ENCODE measurements at places on chromosomes 2 and 18. TPM values are rescaled to one million over a fixed set of nuclear protein-coding genes. Genes with fewer than 3 reads are reported as not detected.

Gene WNT6
- 23.3 TPM for total RNA-seq

Gene PAX8
- 1.2 TPM for total RNA-seq

Gene RNF125
- total RNA-seq, result 8.5 TPM

Gene AFF3
- 14.2 TPM for total RNA-seq

Gene TCF7L1
- 26.9 TPM for total RNA-seq

Gene FBXO48
- total RNA-seq, result 2.1 TPM

Gene UBE2E3
- 64.9 TPM for total RNA-seq

Gene IL1RL2
- total RNA-seq, result not detected

Gene ASPRV1
- total RNA-seq, result 5.6 TPM

Gene KCNS3
- total RNA-seq, result 16.9 TPM

Gene MARCHF4
- total RNA-seq, result not detected

Gene INHA
- total RNA-seq, result 0.53 TPM

Gene FHOD3
- 33.3 TPM for total RNA-seq

Gene MRPL33
- 70.5 TPM for total RNA-seq

Gene CELF4
- total RNA-seq, result 0.45 TPM

Gene G6PC2
- not detected for total RNA-seq

Gene SPHKAP
- not detected for total RNA-seq

Gene SLC35F6
- 27.6 TPM for total RNA-seq

Gene DAW1
- not detected for total RNA-seq

Gene DCC
- total RNA-seq, result not detected

Gene FAM210A
- total RNA-seq, result 15.1 TPM

Gene UBE2F
- 32.6 TPM for total RNA-seq

Gene TTLL4
- total RNA-seq, result 50.3 TPM

Gene CCBE1
- total RNA-seq, result 0.67 TPM

Gene ADAM23
- 9.4 TPM for total RNA-seq

Gene NTSR2
- not detected for total RNA-seq

Gene PPP1R7
- total RNA-seq, result 45.3 TPM

Gene SGO2
- total RNA-seq, result 2.6 TPM

Gene TOGARAM2
- total RNA-seq, result 5.3 TPM

Gene GAREM1
- total RNA-seq, result 29.9 TPM

Gene MGAT4A
- 46.0 TPM for total RNA-seq

Gene FKBP1B
- 11.1 TPM for total RNA-seq

Gene HSPE1
- 60.4 TPM for total RNA-seq

Gene CNRIP1
- 41.7 TPM for total RNA-seq

Gene FAM237A
- not detected for total RNA-seq

Gene B4GALT6
- total RNA-seq, result 6.4 TPM

All from sciatic nerve (tissue), 2 donors.